ENCODE measurements at places on chromosomes 16 and 17.

- no peak for DNase-seq
Observed at GRCh38 chr17:47895347-47895855, 635 bp upstream of the SP2 start.

DNA sequence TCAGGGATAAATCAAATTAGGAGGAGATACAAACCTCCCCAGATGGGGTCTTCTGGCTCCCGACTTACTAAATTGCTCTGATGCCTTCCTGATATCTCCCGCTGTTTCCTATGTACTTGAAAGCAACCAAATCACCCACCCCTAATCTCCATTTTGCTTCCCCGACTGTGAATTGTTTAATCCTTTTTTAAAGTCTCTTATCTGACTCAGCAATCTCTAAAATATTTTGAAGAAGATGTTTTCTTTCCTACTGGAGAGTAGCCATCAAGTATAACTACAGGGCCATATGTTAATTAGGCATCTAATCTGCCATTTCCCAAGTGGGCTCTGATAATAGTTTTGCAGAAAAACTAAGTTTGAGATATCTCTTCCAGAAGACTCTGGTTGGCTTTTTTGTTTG lies 365.2 kb upstream of the MAF start:
- DNase-seq, result no peak

DNA sequence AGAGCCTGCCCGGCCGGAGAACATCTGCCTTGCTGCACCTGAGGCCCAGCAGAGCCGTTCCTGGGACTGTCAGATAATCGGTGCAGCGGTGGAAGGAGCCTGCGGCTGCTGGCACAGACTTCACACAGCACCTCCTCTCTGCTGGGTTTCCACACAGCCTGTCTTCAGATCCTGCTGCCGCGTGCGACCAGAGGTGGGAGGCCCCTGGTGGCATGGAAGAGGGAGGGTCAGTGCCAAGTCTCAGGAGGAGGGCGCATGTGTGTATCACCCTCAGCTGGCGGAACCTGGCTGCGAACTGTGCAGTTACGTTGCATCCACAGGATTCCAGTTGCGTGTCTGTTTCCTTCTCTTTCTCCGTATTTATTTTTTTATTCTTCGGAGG lies 3.3 kb downstream of the CDK5R1 start:
- no peak for DNase-seq

- DNase-seq, result no peak
Observed at GRCh38 chr17:15298176-15298575, 33.0 kb upstream of the PMP22 start.

- peak; percentile 69 for DNase-seq
Observed at GRCh38 chr16:27322858-27323780, 9.3 kb downstream of the IL4R start.

DNA sequence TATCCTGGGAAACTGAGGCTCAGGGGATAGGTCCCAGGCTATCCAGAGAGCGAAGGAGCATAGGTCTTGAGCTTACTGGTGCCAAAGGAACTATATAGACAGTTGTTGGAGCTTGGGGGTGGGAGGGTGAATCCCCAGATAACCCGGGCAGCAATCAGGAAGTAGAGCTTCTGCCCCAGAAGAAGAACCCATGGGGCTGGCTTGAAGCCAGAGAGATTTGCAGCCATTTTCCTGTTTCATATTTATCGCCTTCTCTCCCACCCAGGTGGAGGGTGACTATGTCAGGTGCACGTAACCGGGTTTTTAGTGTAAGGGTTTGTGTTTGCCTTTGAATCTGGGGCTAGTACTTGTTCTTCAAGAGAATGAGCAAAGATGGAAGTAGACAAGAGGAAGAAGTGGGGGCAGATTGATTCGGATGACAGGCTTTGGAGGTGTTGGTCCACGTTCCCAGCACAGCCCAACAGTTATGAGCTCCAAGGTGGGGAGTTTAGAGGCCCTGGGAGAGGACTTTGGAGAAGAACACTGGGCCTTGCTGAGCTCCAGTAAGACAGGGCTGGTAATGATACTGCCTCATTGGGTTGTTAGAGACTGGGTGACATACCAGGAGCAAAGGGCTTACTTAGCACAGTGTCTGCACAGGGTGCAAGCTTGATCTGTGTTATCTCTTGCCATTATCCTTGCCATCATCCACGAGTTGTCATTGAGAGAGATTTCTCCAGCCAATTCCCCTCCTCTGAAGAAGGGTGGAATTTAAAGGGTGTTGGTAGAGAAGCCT lies 145.6 kb downstream of the CCDC182 start:
- no peak for DNase-seq

DNA sequence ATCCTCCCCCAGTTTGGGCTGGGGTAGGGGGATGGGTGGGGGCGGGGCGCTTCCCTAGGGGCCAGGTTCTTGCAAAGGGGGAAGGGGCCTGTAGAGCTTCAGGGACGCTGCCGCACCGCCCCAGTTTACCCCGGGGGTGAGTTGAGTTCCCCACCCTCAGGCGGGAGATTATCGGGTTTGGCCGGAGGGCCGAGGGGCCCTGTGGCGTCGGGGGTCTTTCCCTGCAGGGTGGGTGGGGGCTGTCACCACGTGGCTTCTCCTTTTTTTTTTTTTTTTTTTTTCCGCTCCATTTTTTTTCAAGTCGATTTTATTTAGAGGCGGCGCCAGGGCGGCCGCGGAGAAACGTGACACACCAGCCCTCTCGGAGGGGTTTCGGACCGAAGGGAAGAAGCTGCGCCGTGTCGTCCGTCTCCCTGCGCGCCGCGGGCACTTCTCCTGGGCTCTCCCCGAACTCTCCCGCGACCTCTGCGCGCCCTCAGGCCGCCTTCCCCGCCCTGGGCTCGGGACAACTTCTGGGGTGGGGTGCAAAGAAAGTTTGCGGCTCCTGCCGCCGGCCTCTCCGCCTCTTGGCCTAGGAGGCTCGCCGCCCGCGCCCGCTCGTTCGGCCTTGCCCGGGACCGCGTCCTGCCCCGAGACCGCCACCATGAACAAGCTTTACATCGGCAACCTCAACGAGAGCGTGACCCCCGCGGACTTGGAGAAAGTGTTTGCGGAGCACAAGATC lies at the start of gene IGF2BP1:
Gene IGF2BP1 (plus strand): TSS at position 283 of the 724 bp plus-strand sequence. CDS start 361 bp downstream, at position 644.
- no peak for DNase-seq

DNA sequence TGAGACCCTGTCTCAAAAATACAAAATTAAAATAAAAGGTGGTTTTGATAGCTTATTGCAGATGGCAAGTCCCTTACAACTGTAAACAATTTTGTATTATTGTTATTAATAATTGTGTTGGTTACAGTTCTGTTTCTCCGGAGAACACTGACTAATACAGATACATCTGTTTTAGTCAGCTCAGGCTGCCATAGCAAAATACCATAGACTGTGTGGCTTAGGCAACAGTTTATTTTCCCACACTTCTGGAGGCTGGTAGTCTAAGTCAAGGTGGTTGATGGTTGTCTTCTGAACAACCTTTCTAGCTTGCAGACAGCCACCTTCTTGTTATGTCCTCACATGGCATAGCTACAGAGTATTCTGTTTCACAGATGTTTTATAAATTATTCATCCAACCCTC lies 14.2 kb upstream of the IL21R start:
- no peak for DNase-seq

DNA sequence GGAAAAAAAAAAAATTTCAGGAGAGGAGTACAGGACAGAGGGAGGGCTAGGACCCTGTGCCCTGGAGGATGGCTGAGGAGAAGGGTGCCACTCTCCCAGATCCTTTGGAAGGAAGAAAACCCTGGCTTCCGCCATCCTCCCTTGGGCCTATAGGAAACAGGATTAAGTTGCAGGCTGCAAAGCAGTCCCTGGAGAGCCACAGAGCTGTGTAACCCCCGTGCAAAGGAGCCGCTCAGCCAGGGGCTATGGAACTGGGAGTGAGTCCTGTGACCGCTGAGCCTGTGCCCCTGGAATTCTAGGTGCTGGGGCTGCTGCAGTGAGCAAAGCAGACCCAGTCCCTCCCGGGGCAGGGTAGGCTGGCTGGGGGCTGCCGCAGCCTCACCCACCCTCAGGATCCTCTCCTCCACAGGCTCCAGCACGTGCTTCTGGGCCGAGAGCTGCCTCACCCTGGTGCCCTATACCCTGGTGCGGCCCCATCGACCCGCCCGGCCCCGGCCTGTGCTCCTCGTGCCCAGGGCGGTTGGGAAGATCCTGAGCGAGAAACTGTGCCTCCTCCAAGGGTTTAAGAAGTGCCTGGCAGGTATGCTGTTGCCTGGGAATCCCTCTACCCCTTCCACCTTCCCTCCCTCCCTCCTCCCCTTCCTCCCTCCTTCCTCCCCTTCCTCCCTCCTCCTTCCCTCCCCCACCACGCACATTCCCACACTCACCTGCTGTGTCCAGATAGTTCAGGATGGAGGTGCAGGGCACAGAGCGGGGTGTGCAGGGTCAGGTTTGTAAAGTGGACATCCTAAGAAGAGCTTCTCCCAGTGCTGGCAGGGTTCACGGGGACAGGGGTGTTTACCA lies 15.3 kb downstream of the SGSH start:
- no peak for DNase-seq

GRCh38 chr16:49618955-49619354 lies 237.0 kb downstream of the ZNF423 start:
- DNase-seq, result no peak

DNA sequence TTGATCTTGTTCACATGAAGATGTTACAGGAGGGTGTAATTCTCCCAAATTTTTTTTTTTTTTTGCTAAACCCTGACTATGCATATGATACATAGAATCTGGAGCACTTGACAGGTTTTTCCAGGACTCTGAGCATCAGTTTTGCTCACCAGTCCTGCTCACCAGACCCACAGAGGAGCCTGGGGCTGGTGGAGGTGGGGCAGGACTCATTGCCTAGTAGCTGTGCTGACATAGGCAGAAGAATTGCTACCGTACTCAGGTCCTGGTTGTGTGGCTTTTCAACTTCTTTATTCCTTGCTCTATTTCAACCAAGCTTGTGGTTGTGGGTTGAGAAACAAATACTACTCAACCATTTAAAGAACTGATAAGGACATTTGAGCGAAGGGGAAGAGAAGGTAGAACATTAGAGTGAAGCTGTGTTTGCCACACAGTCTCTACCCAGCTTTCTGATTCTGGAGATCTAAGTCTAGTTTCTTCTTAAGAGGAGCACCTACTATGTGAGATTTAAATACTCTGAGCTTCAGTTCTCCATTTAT lies 212.4 kb downstream of the UTP18 start:
- no peak for DNase-seq

- no peak for DNase-seq
Observed at GRCh38 chr17:57482657-57483056, 226.3 kb downstream of the MSI2 start.

GRCh38 chr16:73405851-73406250 lies 357.9 kb upstream of the ZFHX3 start:
- no peak for DNase-seq

- no peak for DNase-seq
Observed at GRCh38 chr16:20878682-20879147, 21.4 kb downstream of the DCUN1D3 start.

- DNase-seq, result peak; percentile 33
Observed at GRCh38 chr17:57956291-57957119, 1.3 kb upstream of the CUEDC1 start.

GRCh38 chr16:69932228-69932627 lies 18.9 kb upstream of the CLEC18A start:
- DNase-seq, result peak; percentile 57

DNA sequence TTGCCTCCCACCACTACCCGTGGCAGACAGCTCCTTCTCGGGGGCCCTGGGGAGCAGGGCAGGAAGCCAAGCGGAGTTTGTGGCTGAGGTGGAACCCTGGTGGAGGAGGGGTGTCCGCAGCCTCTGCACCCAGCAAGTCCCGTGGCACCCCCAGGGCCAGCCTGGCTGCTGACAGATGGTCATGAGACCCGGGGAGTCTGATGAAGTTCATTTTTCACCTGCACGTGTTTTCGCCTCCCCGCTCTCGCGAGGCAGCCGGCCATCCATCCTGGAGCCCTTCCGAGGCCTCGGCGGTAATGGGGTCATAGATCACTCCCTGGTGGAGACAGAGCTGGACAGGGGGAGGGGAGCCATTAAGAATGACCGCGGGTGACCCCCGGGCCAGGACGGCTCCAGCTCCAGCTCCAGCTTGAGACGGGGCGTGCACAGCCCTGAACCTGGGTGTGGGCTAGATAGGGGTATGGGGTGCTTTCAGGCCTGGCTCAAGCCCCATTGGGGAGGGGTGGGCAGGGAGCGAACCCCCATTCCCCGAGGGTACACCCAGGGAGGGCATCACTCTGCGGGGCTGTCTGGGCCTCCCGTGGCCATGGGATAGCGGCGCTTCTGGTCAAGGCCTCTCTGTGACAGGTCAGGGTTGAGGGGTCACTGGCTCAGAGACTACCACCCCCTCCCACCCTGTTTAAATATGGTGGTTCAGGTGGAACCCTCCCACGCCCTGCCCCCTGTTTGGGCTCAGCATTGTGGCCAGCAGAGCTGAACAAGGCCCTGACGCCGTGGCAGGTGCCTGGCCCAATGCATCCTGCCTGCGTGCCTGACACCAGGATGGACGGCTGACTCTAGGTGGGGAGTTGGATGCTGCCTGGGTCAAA lies 227.4 kb upstream of the GSE1 start:
- no peak for DNase-seq

DNA sequence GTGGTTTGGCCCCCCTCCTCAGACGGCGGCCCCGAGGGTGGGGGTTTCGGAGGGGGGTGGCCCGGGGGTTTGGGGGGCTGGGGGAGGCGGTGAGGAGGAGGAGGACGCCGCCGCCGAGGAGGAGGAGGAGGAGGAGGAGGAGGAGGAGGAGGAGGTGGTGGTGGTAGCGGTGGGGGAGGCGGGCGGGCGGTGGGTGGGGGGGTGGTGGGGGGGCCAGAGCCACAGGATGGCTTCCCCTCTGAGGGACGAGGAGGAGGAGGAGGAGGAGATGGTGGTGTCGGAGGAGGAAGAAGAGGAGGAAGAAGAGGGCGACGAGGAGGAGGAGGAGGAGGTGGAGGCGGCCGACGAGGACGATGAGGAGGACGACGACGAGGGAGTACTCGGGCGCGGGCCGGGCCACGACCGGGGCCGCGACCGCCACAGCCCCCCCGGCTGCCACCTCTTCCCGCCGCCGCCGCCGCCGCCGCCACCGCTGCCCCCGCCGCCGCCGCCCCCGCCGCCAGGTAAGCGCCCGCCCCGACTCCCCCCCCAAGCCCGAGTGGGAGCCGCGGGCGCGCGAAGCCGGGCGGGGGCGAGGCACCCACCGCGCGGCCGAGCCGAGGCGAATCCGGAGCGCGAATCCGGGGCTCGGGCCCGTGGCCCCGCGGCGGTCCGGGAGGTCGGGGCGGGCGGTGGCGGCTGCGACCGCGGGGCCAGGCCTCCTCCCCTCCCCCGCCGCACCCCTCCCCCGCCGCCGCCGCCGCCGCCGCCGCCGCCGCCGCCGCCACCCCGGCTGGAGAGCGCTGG lies 3.8 kb upstream of the CHD3 start:
- DNase-seq, result no peak

- DNase-seq, result no peak
Observed at GRCh38 chr16:29663016-29663806, at the start of gene SPN. TSS of gene SPN (plus strand) at chr16:29663247. CDS start at chr16:29663729, 482 bp downstream.
